Calu3 (cell line): ENCODE measurements at places on chromosomes 12 and 14.

DNA sequence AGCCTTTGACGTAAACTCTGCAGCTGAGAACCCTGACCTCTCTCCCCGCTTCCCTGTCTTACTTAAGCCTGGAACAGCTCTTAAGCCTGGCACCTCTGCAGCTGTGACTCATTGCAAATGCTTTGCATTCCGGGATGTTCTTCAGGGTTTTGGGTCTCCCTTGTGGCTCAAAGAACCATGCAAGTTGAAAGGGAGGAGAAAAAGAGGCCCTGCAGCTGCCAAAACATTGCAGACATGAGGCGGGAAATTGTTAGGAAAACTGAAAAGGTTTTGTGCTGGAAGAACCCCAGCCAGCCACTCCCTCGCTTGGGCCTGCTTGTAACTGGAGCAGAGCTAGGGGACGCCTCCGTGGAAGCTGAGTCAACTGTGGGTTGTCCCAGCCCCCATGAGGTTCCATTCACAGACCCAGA lies 60.2 kb upstream of the FERMT2 start:
- DNase-seq: no peak
- peaks cover 8% of the 10 kb centered on the region for H3K4me1 ChIP-seq
- H3K27me3 ChIP-seq: no peaks in the 10 kb centered on the region
- H3K27ac ChIP-seq: no peak overlapping the region
- H3K36me3 ChIP-seq: no peaks in the 10 kb centered on the region

DNA sequence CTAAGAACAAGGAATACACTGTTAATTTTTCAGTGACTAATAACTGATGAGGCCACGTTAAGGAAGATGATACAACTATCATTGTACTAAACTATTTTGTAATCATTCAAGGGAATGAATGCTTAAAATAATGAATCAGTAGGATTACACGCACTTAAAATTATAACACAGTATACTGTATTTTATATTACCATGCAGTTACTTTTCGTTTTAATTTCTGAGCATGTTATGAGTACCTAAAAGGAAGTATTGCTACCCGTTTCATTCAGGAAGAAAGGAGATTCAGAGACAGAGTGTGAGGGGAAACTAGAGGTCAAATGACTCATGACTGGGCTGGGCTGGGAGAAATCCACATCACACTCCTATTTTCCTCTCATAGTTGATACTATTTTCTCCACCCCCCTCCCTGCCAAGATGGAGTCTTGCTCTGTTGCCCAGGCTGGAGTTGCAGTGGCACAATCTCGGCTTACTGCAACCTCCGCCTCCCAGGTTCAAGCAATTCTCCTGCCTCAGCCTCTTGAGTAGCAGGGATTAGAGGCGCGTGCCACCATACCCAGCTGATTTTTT lies 202.0 kb downstream of the PPM1H start:
- peak overlapping the region; percentile 97 for H3K27ac ChIP-seq
- DNase-seq: peak; percentile 74
- H3K27me3 ChIP-seq: no peaks in the 10 kb centered on the region
- no peak overlapping the region for H3K4me3 ChIP-seq
- peaks cover 60% of the 10 kb centered on the region for H3K4me1 ChIP-seq

GRCh38 chr12:79255288-79255687 lies 390.7 kb downstream of the SYT1 start:
- no peaks in the 10 kb centered on the region for H3K4me1 ChIP-seq
- H3K4me3 ChIP-seq: no peak overlapping the region
- no peak for DNase-seq
- H3K36me3 ChIP-seq: no peaks in the 10 kb centered on the region

- H3K27me3 ChIP-seq: no peaks in the 10 kb centered on the region
- no peaks in the 10 kb centered on the region for H3K36me3 ChIP-seq
- H3K4me1 ChIP-seq: peaks cover 24% of the 10 kb centered on the region
- peak overlapping the region; percentile 32 for H3K27ac ChIP-seq
These were observed 33.8 kb downstream of the STK38L start for GRCh38 chr12:27277846-27278260.

GRCh38 chr12:97760601-97761000 lies 298.0 kb downstream of the RMST start:
- DNase-seq: no peak
- peaks cover 35% of the 10 kb centered on the region for H3K4me1 ChIP-seq
- no peak overlapping the region for H3K4me3 ChIP-seq
- H3K36me3 ChIP-seq: no peaks in the 10 kb centered on the region

GRCh38 chr12:27723212-27723611 lies 12.6 kb downstream of the MRPS35 start:
- H3K4me3 ChIP-seq: no peak overlapping the region
- no peaks in the 10 kb centered on the region for H3K27me3 ChIP-seq
- H3K27ac ChIP-seq: no peak overlapping the region
- peaks cover 32% of the 10 kb centered on the region for H3K36me3 ChIP-seq

GRCh38 chr12:114141921-114142564 lies 175.9 kb upstream of the RBM19 start:
- no peak for DNase-seq
- no peak overlapping the region for H3K27ac ChIP-seq
- no peaks in the 10 kb centered on the region for H3K4me1 ChIP-seq
- H3K27me3 ChIP-seq: peaks cover 13% of the 10 kb centered on the region

- no peaks in the 10 kb centered on the region for H3K4me1 ChIP-seq
- no peaks in the 10 kb centered on the region for H3K27me3 ChIP-seq
- no peaks in the 10 kb centered on the region for H3K36me3 ChIP-seq
- H3K27ac ChIP-seq: no peak overlapping the region
- H3K4me3 ChIP-seq: no peak overlapping the region
These were observed 102.8 kb upstream of the RASSF8 start for GRCh38 chr12:25855716-25856115.

GRCh38 chr12:52949413-52950331 lies 754 bp downstream of the KRT18 start:
- peak overlapping the region; percentile 87 for H3K4me3 ChIP-seq
- no peaks in the 10 kb centered on the region for H3K27me3 ChIP-seq
- peaks cover 25% of the 10 kb centered on the region for H3K4me1 ChIP-seq
- DNase-seq: peak; percentile 83
- H3K36me3 ChIP-seq: peaks cover 82% of the 10 kb centered on the region

DNA sequence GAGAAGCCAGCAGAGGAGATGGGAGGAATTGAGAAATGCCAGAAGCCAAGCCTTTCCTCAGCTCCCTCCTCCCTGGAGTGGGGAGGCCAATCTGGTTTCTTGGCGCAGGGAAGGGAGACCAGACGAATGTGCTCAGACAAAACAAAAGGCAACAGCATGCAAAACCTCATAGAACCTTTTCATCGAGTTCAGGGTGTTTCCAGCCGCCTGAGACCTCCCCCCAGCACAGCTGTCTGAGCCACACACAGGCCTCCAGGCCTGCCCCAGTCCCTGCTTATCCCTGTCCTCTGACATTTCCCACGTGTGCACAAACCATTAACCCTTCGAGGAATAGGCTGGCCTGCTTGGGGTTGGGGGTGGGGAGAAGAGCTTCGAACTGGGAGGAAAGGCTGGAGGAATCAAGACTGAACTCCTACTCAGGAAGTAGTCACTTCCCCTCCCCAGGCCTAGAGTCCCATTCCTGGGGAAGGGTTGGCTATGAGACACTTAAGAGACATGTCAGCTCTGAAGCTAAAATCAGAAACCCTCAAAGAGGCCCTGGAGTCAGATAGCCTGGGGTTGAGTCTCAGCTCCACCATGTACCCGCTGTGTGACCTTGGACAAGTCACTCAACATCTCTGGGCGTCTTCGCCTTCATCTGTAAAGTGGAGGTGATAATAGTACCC lies 10.7 kb downstream of the TBX3 start:
- no peak overlapping the region for H3K27ac ChIP-seq
- no peak overlapping the region for H3K4me3 ChIP-seq
- peaks cover 1% of the 10 kb centered on the region for H3K4me1 ChIP-seq
- H3K27me3 ChIP-seq: peaks cover 16% of the 10 kb centered on the region
- H3K36me3 ChIP-seq: no peaks in the 10 kb centered on the region

DNA sequence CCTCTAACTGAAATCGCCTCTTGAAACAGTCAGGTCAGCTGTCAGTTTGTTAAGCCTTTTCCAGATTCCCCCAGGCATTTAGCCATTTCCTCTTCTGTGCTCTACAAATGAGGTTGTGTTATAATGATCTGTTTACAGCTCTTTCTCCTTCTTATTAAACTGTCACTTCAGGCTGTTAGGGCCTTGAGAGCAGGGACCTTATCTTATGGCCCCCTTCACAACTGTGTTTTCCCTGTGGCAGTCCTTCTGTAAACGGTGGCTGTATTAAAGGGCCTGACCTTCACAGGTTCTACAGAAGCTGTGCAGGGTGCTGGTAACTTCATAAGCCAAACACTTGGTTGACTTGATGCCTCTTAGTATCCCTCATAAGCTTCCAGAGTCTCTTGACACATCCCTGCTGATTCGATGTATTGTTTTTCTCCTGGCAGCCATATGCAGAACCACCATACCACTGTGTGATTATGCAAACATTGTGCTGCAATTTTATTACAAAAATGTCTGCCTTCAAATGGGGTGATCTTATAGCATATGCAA lies 104.7 kb downstream of the PLEKHA5 start:
- no peaks in the 10 kb centered on the region for H3K27me3 ChIP-seq
- H3K4me1 ChIP-seq: peaks cover 24% of the 10 kb centered on the region
- H3K4me3 ChIP-seq: no peak overlapping the region
